Left ventricle myocardium superior (tissue), 1 donor: ENCODE measurements at places on chromosomes 11 and 22. TPM values are rescaled to one million over a fixed set of nuclear protein-coding genes. Genes with fewer than 3 reads are reported as not detected.

RPS13 gene
- 789 TPM for total RNA-seq

KIF18A gene
- total RNA-seq, result 0.37 TPM

YPEL1 gene
- 3.2 TPM for total RNA-seq

CCDC15 gene
- 0.25 TPM for total RNA-seq

ATG2A gene
- total RNA-seq, result 13.0 TPM

MPZL2 gene
- total RNA-seq, result 11.8 TPM

NECTIN1 gene
- total RNA-seq, result 20.6 TPM

EFCAB6 gene
- total RNA-seq, result 1.5 TPM

THAP12 gene
- total RNA-seq, result 19.0 TPM

B3GAT1 gene
- 0.17 TPM for total RNA-seq

GLB1L2 gene
- total RNA-seq, result 0.37 TPM

APOBEC3C gene
- 31.1 TPM for total RNA-seq

HTR3A gene
- total RNA-seq, result not detected

SPI1 gene
- total RNA-seq, result 11.2 TPM

MPPED2 gene
- 12.3 TPM for total RNA-seq

FADS2 gene
- 24.7 TPM for total RNA-seq

SYCE3 gene
- not detected for total RNA-seq

DNA sequence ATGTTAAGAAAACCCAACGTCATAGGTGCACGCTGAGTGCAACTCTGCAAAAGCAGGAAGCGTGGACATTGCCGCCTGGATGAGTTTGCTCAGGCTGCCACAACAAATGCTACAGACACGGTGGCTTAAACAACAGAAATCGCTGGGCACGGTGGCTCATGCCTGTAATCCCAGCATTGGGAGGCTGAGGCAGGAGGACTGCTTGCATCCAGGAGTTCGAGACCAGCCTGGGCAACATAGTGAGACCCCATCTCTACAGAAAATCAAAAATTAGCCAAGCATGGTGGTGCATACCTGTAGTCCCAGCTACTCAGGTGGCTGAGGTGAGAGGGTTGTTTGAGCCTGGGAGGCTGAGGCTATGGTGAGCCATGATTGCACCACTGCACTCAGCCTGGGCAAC lies 13.4 kb upstream of the PGA3 start:
- DNase-seq, result no peak

GRCh38 chr11:106160494-106160893 lies 83.0 kb downstream of the AASDHPPT start:
- no peak for DNase-seq

- peak; percentile 5 for DNase-seq
These were observed 11.6 kb upstream of the GNAZ start for GRCh38 chr22:23058481-23059283.

DNA sequence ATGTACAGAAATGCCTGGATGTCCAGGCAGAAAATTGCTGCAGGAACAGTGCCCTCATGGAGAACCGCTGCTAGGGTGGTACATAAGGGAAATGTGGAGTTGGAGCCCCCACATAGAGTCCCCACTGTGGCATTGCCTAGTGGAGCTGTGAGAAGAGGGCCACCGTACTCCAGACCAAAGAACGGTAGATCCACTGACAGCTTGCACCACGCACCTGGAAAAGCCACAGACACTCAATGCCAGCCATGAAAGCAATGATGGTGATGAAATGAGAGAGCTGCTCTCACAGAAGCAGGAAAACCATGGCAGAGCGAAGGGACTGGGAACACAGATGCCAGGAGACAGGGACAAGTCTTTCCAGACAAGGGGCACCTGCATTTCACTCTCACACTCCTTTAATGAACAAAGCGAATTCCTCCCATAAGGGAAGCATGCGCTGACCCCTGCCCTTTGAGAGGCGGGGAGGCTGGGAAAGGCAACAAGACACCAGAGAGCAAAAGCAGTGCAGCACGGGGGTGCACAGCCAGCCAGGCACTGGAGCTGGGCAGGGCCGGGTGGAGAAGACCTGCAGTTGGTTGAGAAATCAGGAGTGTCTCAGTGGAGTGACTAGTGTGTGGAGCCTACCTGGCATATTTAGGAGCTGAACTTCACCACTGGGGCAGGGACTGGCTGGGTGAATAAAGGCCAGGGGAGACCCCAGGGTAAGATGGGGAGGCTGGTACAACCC lies 1025.2 kb downstream of the TBC1D22A start:
- DNase-seq, result no peak

- DNase-seq, result no peak
These were observed 33.0 kb upstream of the PITPNB start for GRCh38 chr22:27952091-27952490.

GRCh38 chr11:15275141-15275540 lies 160.4 kb downstream of the INSC start:
- no peak for DNase-seq

DNA sequence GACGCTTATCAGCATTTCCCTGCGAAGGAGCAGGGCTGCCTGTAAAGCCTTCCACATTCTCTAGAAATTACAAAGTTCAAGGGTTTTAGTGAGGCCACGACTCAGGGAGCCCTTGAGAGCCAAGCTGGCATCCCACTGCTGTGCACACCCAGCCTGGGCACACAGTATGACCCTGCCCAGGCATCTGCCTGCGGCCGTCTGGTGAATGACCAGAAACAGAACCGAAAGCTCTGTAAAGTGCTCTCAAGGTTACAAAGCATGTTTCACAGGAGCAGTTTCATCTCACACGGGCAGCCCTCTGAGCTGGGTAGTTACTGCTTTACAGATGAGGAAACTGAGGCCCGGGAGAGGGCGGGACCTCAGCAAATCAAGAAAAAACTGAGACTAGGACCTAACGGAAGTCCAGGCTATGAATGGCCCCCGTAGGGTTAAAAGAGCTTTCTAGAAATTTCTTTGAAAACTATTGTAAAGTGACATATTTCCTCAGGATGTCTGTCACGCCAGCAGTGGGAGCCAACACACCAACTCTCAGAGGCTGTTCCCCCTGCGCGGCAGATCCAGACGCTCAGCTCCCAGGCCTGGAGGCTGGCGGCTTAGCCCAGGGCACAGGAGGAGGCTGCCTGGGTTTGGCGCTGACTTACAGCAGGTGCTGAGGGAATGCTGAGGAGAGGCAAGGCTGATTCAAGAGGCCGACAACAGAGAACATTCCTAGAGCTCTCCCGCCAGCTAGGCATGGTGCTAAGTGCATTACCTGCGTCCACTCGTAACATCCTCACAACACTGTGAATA lies 7.7 kb upstream of the TCF20 start:
- no peak for DNase-seq

DNA sequence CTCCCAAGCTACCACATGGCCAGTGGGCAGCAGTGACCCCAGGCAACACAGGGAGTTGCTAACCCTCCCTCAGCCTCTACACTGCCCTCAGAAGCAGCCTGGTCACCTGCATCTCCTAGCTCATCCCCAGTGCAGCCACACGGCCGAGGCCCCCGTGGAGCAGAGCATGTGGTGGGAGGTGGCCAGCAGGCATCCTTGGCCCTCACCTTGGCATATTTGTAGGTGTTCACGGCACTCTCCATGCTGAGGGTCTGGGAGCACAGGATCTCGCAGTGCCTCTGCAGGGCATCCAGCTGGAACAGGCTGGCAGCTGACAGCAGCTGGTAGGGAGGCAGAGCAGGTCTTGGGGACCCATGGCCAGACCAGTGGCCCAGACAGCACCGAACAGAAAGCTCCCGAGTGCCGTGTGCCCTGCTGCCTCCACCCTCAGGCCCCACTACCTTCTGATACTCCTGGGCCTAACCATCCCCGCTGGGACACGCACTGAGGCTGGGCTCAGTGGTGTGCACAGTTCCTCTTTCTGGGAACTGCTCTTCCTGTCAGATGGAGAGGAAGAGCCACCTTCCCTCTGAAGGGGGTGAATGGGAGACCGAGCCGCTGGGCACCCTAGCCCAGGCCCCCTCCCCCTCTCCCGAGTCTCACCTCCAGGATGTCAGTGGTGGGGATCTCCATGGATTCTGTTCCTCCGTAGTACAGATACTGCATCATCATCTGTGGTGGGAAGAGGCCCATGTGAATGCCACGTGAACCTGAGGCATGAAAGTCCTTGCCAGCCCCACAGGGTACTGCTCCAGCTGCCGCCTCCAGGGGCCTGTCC lies 48.8 kb downstream of the NAT10 start:
- DNase-seq, result no peak

- peak; percentile 29 for DNase-seq
These were observed 123.3 kb downstream of the APIP start for GRCh38 chr11:34792814-34793258.

- DNase-seq, result no peak
These were observed 1.0 kb upstream of the TANGO2 start for GRCh38 chr22:20019661-20020532.

- DNase-seq, result no peak
These were observed 100.5 kb downstream of the WT1 start for GRCh38 chr11:32334822-32335221.

DNA sequence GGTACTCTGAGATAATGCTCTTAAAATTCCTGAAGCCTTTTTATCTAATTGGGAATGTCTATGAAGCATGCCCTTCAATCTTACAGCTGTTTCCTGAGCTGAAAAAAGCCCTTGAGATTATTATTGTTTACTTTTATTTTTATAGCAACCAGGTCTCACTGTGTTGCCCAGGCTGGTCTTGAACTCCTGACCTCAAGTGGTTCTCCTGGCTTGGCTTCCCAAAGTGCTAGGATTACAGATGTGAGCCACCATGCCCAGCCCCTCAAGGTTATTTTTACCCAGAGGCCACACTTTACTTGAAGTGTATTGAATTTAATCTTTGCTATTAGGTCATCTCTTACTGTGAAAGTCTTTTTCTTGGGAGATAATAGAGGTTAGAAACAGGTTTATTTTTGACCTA lies 7.0 kb upstream of the SWAP70 start:
- DNase-seq, result no peak

- no peak for DNase-seq
These were observed 50.8 kb downstream of the SCN3B start for GRCh38 chr11:123603666-123604065.

DNA sequence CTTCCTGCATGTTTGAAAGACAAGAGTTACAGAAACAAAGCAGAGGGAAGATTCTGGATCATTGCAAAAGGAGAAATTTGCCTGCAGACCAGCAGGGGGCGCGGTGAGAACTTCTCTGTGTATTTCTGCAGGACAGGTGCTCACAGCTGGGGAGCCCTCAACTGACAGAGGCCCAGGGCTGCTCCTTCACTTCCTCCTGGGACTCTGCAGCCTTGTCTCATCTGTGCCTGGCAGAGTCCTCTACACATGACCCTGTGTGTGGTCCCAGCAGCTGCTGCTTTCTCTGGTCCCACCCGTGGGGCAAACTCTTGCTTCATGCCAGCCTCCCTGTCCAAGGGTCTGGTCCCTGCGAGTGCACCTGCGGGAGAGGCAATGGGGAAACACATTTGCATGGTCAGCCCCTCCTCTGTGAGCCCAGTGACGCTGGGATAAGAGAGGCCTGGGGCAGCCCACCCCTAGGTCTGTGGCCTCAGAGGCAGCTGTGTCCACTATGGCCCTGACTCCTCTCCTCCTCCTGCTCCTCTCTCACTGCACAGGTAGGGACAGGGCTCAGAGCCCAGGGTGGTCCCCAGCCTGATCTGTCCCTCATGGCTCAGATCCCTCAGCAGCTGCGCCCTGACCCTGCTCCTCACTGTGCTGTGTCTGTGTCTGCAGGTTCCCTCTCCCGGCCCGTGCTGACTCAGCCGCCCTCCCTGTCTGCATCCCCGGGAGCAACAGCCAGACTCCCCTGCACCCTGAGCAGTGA lies 43.2 kb upstream of the VPREB1 start:
- peak; percentile 72 for DNase-seq

DNA sequence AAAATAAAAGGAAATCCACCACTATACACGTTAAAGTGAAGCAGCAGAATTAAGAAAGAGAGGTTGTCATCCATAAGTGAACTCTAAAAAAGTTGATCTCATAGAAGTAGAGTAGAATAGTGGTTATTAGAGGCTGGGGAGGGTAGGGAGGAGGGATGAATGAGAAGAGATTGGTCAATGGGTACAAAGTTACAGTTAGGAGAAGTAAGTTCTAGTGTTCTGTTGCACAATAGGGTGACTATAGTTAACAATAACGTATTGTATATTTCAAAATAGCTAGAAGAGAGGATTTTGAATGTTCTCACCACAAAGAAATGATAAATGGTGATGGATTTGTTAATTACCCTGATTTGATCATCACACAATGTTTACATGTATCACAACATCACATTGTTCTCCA lies 72.0 kb downstream of the CD82 start:
- DNase-seq, result no peak

DNA sequence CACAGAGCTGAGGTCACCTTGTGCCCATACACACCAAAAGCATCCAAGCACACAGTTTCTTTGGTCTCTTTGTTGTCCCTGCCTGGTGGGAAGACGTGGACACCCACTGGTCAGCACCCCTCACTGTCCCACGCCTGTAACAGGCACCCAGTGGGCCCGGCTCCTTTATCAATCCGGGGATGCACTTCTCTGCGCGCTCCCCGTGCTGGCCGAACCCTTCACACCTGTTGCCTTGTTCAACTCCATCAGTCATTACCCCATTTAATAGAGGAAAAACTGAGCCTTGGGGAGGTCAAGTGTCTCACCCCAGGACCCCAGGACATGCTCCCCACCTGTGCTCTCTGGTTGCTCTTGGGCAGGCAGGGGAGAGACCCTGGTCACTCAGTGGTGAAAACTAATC lies 49.7 kb upstream of the FGF3 start:
- DNase-seq, result no peak

DNA sequence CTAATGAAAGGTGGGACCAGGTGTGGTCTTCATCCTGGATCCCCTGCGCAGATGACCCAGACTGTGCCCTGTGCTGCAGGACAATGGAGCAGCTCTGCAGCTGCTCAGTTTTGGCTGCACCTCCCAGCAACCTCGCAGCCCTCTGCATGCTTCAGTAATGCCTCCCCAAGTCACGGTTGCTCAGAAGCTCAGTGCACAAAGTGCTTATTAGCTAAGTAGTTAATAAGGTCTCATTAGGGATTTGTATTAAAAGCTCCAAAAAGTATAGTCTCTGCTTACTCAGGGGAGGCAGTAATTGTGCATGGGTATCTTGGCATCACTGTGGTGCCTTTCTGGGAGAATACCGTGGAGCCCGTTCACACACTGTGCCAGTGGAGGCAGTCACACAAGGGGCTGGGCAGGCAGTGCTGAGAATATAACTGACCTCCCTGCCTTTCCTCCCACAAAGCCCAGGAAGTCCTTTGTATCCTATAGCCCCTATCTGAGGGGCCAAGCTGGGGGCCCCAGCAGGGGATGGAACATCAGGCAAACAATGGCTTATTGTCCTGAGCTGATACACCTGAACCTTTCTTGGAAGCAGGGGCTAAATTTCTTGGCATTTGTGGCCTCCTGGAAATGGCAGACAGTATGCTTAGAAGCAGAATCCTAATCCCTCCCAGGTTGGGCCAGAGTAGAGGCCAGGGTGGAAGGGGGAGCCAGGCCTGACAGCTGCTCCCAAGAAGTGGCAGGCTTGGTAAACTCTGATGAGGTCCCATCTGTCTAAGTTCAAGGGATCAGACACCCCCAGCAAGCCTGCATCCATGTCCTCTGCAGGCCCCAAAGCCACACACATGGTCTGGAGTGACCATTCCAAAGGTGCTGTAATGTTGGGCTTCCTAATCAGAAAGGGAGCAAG lies 125.5 kb upstream of the PARVA start:
- no peak for DNase-seq

GRCh38 chr22:42188808-42189447 lies 58.3 kb upstream of the CYP2D6 start:
- no peak for DNase-seq
